ENCODE measurements at places on chromosomes 2 and 18. TPM values are rescaled to one million over a fixed set of nuclear protein-coding genes. Genes with fewer than 3 reads are reported as not detected.

The UPP2 gene
- not detected for total RNA-seq

The OSBPL6 gene
- total RNA-seq = 1.0 TPM

The PHOSPHO2 gene
- 4.3 TPM for total RNA-seq

The MLPH gene
- total RNA-seq = not detected

The ADAM23 gene
- 2.2 TPM for total RNA-seq
